ENCODE measurements at places on chromosomes 6 and 20.

DNA sequence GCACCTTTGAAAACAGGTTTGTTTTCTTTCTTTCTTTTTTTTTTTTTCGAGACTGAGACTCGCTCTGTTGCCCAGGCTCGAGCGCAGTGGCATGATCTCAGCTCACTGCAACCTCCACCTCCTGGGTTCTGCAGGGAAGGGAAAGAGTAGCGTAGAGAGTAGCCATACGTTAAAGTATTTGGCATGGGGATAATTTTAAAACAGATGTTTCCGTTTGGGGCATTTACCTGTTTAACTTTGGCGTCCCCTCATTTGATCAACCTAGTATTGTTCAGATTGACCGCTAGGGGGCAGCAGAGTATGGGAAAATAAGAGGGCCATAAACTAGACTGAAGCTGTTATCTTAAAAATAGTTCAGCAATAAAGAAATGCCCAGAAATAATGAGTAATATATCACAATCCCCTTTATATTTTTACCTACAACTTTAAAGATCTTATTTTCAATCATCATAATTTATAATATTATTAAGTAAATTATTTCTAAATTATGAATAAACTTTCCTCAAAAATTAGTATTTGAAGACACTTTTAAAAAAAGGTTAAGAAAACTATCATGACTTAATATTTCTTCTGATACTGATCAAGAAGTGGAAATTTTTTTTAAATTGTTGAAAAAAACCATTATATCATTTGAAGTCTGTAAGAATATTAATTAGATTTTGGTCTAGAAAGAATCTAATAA, 7.6 kb upstream of the TAAR9 start:
- DNase-seq, result peak; percentile 62

DNA sequence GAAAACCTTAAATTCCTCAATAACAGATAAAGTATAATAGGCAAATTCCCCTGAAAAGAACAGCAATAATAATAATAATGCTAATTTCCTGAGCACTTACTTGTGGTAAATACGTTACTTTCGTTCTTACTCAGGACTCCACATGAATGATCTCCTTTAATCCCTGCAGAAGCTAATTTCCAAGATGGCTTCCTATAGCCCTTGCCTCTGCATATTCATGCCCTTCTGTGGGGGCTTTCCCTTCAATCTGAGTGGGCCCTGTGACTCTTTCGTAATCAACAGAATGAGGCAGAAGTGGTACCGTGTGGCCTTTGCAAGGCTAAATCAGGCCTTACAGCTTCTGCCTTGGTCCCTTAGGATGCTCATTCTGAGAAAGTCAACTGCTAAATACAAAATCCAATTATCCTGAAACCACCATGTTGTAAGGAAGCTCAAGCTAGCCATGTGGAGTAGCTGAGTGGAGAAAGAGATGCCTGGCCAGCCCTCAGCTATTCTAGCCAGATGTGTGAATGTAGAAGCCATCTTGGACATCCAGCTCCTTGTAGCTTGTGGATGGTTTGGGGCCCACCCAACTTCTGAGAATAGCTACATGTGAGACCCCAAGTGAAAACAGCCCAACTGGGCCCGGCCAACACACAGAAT, 50.5 kb downstream of the MCUR1 start:
- DNase-seq, result no peak

GRCh38 chr6:126170978-126171382, 168.9 kb upstream of the CENPW start:
- no peak for DNase-seq

GRCh38 chr20:40634891-40635290, 54.1 kb downstream of the MAFB start:
- no peak for DNase-seq

DNA sequence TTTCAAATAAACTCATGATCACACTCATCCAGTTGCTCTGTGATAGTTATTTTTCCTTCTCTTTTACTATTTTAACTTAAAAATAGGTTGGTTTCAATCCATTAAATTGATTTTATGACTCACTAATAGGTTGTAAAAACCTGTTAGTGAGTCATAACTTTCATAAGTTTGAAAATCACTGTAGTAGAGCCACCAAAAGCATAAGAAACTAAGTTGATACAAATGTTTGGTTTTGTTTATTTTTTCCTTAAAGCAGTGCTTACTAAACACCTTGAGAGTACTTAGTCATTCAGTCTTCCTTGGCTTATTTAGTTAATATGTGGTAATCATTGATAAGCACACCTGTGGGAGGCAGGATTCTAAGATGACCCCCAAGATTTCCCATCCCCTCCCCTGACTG, 312.1 kb upstream of the MAN1A1 start:
- DNase-seq, result no peak

DNA sequence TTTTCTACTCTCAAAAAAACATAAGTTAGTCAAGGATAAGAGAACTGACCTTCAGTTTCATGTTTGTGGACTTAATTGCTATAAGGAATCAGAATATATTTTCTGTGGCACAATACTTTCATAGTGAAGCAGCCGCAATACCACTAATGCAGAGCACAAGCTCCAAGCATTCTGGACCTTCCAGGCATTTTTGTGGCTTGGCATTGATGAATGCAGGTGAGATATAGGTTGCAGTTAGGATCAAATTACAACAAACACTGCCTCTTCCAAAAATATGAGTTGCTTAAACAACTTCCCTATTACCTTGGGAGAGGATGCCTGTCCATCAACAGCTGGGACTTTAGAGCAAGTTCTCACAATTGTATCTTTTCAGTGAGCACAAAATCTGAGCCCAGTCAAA, 162.8 kb upstream of the RSPO3 start:
- no peak for DNase-seq

GRCh38 chr6:156916130-156916801, 139.1 kb downstream of the ARID1B start:
- DNase-seq, result no peak

DNA sequence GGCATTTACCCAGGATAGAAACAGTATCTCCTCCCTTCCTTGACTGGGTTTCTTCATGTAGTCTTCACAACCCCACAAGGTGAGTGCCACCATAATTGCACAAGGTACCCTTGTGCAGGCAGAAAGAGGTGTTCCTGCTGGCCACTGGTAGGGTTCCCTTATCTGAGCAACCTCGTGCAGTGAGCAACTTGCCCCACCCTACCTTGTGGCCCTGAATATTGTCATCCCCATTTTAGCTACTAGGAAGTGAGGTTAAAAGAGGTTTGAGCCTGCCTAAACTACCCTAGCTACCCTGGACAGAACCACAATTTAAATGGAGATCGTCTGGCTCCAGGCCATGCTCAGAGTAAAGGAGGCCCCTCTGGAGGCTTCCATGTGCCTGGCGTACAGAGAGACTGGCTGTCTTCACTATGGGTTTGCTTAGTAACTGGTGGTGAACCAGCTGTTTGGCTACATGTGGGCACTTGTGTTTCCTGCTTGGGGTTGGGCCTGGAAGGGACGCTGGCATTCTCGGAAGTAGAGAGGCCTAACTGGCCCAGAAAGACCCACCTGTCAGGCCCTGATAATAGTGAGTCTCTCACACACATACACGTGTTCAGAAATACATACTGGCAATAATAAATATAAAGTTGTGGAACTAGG, 148.8 kb downstream of the LRFN2 start:
- DNase-seq, result no peak

DNA sequence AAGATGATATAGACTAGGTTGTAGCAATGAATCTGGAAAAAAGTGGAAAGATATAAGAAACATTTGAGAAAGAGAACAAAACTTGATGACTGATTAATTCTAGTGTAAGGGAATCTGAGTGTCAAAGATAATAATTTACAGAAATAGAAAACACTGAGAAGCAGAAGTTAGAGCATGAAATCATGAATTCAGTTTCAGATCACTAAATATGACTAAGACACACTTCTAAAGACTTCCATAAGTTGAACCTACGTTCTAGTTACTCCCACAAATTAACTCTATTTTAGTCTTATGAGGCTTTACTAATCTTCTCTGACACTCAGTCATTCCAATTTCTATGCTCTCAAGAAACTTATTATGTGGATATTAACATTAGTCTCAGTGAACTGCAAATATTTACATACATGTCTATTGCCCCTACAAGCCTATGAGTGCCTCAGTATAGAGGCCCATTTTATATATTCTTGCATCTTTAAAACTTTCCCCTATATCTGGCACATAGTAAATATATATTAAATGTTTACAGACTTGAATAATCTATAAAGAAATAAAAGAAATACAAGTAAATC, 30.4 kb downstream of the IBTK start:
- no peak for DNase-seq

DNA sequence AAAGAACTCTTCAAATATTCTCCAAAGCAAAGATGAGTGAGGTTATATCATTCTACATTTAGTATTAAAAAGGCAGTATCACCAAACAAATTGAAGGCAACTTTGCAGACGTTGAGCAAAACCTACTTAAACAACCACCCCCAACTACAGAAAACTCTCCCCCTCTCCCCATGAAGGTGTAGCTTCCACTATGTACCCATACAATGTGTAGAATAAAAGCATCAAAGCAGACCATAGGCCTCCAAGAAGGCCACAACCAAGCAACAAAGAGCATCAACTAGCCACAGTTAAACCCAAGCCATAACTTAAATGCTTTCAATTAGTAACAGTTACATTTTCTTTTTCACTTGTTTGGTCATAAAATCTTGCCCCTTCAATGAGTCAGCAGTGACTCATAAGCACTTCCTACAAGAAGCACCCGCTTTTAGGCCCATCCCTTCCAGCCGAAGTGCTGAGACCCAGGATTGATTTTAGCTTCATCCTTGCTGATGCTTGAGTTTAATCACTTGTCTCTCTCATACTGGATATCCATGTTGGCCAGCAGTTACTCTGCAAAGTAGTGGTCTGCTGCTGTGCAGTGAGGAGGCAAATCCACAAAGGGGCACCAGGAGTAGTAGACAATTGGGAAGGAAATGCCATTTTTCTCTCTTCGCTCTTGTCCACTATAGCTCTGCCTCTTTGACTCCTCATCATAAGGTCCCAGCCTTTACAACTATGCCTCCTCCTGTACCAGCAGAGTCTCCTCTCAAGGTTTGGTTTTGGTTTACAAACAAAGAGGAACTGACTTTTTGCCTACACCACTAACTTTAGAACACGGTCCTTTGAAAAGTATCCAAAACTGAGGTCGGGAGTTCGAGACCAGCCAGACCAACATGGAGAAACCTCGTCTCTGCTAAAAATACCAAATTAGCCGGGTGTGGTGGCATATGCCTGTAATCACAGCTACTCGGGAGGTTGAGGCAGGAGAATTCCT, 8.4 kb upstream of the NUP153 start:
- no peak for DNase-seq

DNA sequence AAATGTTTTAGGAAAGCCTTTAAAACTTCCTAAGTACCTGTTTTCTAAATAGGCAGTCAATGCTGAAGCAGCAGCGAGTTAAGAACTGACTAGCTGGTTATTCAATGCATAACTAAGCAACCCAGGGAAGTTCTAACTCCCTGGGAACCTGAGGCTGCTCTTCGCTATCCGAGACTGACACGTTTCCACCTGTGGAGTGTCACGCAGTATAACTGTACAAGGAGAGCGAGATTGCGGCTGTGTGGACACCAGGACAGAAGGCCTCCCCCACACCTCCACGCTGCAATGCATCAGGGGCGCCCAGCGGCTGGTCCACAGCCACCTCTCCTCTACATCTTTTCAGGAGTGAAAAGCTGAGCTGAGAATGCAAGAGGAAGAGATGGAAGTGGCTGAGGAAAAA, 8.0 kb downstream of the PXDC1 start:
- no peak for DNase-seq

- DNase-seq, result no peak
These were observed 51.9 kb downstream of the TMEM242 start for GRCh38 chr6:157271441-157271840.

GRCh38 chr20:45848969-45849582, 8.1 kb downstream of the ACOT8 start:
- no peak for DNase-seq

GRCh38 chr6:165042912-165043311, 266.5 kb downstream of the C6orf118 start:
- DNase-seq, result no peak

DNA sequence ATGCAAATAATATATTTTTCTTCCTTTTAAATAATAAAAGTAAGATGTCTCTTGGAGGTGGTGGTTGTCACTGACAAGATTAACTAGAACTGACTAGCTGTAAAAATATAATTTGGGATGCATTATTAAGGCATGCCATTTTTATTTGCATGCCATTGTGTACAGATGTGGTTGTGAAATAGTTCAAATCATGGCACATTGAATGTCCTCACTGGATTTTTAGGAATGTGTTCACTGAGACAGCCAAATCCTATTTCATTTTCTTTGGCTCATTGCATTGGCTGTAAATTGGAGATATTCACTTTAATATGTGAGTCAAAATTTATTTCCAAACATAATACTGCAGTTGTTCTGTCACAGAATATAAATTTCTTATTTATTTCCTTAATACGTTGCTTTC, 62.3 kb downstream of the ESR1 start:
- no peak for DNase-seq

DNA sequence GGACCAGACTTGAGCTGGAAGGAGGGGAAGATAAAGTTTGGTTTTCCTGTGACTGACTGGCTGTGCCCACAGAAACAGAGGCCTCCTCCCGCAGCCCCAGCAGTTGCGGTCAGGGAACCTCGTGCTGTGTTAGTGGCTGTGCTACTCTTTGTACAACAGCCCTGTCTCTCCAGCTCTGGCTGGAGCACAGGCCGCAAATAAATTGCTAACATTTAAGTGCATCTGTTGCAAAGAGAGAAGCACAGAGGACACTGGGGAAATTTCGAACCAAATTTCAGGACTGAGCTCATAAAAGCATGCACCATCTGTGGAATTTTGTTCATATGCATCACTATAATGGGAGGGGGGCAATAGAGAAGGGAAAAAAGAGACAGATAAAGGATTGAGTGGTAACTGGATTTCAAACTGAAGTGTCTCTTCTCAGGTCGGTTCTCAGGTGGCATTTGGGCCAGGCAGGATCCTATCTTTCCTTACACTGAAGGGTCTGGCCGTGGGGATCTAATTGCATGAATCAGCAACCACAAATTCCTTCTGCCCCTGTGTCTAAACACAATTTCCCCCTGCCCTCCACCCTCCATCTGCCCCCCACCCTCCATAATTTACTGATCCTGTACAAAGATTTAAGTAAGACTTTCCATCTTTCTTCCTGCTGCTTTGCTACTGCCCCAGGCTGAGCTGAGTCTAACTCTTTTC, 88.9 kb upstream of the ATXN1 start:
- no peak for DNase-seq

DNA sequence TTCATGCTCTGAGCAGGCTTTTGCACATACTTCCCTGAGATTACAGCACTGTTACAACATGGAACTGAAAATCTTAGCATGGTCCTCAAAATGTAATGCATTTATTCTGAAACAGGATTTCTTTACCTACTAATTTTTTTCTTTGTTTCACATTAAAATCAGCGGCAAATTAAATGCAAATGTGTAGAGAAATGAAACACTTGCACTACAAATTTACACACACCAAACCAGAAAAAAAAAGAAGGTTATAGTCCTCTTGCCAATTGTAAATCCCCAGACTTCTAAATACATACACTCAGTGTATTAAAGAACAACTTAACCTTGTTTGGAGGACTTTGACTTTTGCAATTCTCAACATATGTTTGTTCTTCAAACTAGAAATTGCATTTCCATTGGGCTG, 210.9 kb upstream of the TBX18 start:
- no peak for DNase-seq

- no peak for DNase-seq
These were observed 9.4 kb upstream of the PYGB start for GRCh38 chr20:25238319-25239037.

Data from activated CD4-positive, CD25-positive, alpha-beta regulatory T cell (primary cell).